ENCODE measurements at places on chromosomes 3 and 15. TPM values are rescaled to one million over a fixed set of nuclear protein-coding genes. Genes with fewer than 3 reads are reported as not detected.

The CFAP20DC gene
- 1.3 TPM for total RNA-seq

- no peak for DNase-seq
These were observed 194.8 kb downstream of the SSR3 start for GRCh38 chr3:156360083-156360482.

- no peak for DNase-seq
These were observed 4.2 kb downstream of the RARB start for GRCh38 chr3:25432176-25432720.

DNA sequence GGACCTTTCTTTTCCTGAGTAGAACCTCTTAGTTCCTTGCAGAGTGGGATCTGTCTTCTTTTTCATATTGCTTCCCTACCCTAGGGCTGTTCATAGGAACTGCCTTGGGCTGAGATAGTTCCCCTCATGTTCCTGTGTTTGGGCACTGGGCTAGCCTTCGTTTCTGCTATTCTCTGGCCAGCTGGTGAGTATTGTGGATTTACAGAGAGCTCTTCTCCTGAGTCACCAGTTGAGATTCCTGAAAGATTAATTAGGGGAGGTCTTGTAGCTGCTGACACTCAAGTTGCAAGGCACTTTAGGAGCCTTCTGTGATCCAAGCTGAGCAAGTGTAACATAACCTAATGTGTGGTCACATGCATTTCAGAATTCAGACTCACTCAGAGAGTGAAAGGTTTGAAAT lies 30.7 kb downstream of the CHD2 start:
- DNase-seq: no peak

The ALAS1 gene
- 31.4 TPM for total RNA-seq

The TMEM266 gene
- total RNA-seq: 0.20 TPM

The ROPN1 gene
- 0.69 TPM for total RNA-seq

- DNase-seq: no peak
These were observed 3.1 kb downstream of the MYRIP start for GRCh38 chr3:39812537-39812936.

The SLC15A2 gene
- total RNA-seq: 7.7 TPM

GRCh38 chr15:99073008-99073717 lies 31.7 kb upstream of the SYNM start:
- DNase-seq: no peak
